ENCODE measurements at places on chromosomes 7 and 10.

DNA sequence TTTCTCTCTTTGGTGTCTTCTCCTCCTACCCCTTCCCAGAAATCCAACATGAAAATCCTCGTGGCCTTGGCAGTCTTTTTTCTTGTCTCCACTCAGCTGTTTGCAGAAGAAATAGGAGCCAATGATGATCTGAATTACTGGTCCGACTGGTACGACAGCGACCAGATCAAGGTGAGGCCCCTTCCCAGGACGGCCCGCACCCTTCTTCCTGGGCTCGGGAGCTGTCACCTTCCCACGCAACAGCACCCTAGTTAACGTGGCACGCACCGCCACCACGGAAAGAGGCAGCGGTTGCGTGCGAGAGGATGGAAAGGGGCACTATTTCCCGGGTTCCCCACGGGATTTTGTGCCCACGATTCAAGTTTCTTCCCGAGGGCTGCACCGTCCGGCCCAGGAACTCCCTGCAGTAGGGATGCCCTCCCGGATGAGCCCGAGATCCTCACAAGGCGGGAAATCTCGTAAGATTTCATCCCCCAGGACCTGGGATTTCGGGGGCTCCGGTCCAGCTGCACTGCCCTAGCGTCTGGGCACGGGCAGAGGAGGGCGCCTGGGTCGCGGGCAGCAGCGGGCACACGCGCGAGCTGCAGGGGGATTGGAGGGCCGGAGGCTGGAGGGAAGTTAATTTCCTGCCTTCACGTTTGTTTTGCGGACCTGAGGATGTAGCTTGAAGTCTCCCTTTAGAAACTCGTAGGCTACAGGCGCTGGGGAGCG lies 834 bp downstream of the TAC1 start:
- no peak for DNase-seq

DNA sequence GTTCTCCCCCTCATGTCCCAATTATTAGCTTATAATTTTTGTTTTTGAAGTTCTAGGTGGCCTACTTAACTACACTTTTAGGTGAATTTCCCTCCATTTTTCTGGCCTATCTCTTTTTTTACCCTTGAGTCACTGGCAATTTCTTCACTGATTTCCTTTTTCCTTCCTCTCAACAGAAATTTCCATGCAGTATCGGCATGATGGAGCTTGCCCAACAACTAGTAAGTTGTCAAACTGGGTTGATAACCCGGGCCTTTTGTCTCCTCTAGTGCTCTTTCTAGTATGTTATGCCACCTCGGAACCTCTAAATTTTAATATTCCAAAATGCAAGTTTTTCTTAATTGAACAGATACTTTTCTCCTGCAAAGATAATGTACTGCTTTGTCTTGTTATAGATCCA lies 147.1 kb downstream of the MLLT10 start:
- DNase-seq = no peak

DNA sequence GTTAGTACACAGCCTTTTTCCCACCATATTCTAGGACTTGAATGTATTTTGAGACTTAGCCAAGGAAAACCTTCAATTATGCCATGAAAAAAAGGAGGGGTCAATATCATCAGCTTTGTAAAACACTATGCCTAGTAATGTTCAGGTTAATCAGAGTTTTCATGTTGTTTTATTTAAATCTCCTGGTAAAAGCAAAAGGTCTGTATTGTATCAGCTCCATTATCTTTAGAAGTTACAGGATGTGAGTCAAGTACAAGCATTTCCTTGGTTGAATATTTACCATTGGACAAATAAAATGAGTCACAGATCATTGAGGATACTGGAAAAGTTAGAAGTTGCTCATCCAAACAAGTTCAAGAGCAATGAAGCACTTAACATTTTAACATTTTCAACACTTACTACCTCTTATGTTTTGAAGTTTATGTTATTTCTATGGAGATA lies 89.9 kb upstream of the CAPZA2 start:
- DNase-seq = no peak

DNA sequence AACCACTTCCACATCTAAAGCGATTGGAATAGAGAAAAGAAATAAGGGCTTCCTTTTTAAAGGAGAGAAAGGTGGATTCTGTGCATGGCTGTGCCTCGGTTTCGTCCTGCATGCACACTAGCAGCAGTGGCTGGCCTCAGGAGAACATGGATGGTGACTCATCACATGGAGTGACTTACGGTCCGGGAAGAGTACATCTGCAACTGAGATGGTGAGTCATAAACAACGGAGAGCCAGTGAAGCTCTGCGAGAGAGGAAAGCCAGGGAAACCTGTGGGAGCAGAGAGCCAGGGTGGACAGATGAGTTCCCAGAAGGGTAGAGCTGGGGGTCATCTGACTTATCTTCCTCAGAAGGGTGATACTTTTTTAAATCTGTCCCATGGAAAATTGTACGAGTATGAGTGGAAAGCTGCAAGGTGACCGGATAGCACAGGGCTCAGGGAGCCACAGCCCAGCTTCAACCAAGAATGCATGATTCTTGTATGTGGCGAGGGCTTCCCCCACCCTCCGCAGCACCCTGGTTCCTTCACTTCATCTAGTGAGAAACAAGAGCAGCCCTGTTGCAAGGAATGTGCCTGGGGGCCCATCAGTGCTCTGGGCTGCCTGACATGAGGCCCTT lies 259.1 kb downstream of the KLF6 start:
- no peak for DNase-seq

- no peak for DNase-seq
Observed at GRCh38 chr10:110458266-110458920, 39.3 kb upstream of the DUSP5 start.

GRCh38 chr10:44368637-44369036 lies 16.3 kb downstream of the CXCL12 start:
- no peak for DNase-seq

- DNase-seq = no peak
Observed at GRCh38 chr7:17660116-17660515, 280.2 kb downstream of the SNX13 start.

GRCh38 chr10:95767884-95768556 lies 12.1 kb downstream of the ENTPD1 start:
- no peak for DNase-seq

DNA sequence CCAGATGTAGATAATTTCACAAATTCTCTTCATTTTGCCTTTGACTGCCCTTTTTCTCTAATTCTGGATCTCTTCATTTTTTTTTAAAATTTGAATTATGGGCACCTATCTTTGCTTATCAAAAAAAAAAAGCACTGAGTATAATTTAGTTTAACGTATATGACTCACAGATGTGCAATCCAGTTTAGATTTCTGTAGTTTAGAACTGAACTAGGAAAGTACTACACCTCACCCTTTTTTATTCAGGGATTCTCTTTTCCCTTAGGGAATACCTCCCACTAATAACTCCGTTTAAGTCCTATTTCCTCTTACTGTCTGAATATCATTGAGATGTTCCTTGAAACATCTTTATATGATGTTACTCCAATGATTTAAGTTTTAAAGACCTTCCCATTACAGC lies 665.0 kb downstream of the MAGI2 start:
- no peak for DNase-seq

GRCh38 chr10:132329565-132330485 lies 2.2 kb upstream of the LRRC27 start:
- DNase-seq = no peak

GRCh38 chr7:147465223-147465622 lies 1125.3 kb upstream of the C7orf33 start:
- no peak for DNase-seq

DNA sequence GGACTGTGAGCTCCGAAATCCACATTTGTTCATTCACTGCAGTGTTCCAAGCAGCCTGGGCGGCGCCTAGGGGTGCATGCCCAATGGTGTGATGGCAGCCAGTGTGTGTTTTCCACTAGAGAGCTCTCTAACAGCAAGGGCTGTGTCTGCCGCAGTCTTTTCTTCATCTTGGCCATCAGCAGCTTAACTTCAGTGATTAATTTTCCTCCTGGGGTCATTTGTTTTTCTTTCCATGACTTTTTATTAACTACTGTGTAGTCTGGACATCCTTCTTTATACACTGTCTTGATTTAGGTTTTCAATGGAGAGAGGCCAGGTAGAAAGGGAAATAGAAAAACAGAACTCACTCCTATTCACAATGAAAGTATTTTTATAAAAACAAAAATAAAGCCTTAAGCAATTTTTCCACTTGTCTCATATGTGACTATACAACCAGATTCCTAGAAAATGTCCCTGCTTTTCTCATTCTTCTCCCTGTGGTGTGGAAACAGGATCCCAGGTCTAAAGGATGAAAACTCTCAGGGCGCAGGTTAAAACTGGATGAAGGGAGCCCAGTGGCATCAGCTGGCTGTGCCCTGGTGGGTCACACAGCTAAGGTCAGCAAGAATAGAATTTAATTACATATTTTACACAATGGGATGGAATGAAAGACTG lies 176.8 kb downstream of the PKD1L1 start:
- DNase-seq = no peak

- no peak for DNase-seq
Observed at GRCh38 chr10:44519361-44519760, 134.5 kb upstream of the CXCL12 start.

GRCh38 chr10:49309691-49310411 lies 10.9 kb downstream of the C10orf71 start:
- DNase-seq = no peak

- DNase-seq = peak; percentile 47
Observed at GRCh38 chr10:63720072-63720537, 198.9 kb downstream of the REEP3 start.

- DNase-seq = no peak
Observed at GRCh38 chr7:134931487-134931886, 54.8 kb upstream of the AGBL3 start.

- no peak for DNase-seq
Observed at GRCh38 chr7:4849390-4849789, 12.4 kb downstream of the PAPOLB start.

DNA sequence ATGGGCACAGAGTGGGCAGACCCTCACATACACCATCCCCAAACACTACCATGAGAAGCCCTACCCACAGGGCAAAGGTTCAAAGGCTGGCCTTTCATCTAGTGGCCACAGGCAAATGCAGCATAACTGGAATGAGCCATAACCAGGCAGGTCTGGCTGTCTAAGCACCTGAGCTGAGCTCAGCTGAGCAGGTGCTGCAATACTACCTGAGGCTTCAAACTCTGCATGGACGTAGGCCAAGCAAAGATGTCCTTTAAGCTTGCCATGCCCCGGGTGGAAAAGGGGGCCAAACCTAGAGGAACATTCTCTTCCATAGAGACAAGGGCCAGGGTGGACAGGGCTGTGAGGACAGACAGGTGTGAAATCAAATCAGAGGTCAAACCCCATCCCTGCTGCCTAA lies 65.3 kb upstream of the CAMK2B start:
- DNase-seq = no peak

DNA sequence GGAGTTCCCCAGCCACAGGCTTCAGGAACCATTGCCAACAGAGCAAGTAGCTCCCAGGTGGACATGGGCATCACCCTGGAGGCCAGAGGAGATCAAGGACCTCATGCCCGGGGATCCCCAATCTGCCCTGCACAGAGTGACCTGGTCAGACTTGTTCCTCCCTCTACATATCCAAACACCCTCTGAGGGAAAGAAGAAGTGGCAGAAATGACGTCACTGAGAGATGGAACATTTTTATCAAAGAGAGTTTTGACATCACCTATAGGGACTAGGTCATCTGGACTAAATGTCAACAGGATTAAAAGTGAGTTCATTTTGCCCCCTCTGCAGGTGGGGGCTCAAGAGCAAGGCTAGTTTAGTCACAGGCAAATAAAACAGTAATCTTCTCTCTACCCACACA lies 273.7 kb downstream of the SKAP2 start:
- DNase-seq = no peak

DNA sequence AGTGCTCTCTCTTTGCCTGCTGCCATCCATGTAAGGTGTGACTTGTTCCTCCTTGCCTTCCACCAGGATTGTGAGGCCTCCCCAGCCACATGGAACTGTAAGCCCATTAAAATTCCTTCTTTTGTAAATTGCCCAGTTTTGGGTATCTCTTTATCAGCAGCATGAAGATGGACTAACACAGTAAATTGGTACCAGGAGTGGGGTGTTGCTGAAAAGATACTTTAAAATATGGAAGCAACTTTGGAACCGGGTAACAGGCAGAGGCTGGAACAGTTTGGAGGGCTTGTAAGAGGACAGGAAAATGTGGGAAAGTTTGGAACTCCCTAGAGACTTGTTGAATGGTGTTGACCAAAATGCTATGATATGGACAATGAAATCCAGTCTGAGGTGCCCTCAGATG lies 63.8 kb upstream of the PPP1R9A start:
- no peak for DNase-seq

- peak; percentile 34 for DNase-seq
Observed at GRCh38 chr10:73931767-73932619, 21.1 kb downstream of the PLAU start.

DNA sequence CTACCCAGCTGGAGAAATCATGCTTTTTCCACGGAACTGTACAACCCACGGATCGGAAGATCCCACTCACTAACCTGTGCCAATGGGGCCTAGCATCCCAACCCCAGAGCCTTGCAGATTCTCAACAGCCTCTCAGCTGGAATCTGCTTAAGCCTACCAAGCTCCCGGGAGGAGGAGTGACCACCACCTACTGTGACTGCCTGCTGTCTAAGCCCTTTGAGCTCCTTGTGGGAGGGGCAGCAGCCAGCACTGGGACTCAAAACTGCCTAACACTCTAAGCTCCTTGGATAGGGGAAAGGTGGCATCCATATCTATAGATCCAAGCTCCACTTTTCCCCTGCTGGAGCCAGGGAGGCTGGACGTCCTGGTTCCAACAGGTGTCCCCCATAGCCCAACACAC lies 254.4 kb upstream of the CNTNAP2 start:
- no peak for DNase-seq

- DNase-seq = peak; percentile 97
Observed at GRCh38 chr10:71773221-71773971, at the start of gene VSIR. Gene VSIR (minus strand): TSS chr10:71773520. CDS start chr10:71773439, 81 bp downstream.

DNA sequence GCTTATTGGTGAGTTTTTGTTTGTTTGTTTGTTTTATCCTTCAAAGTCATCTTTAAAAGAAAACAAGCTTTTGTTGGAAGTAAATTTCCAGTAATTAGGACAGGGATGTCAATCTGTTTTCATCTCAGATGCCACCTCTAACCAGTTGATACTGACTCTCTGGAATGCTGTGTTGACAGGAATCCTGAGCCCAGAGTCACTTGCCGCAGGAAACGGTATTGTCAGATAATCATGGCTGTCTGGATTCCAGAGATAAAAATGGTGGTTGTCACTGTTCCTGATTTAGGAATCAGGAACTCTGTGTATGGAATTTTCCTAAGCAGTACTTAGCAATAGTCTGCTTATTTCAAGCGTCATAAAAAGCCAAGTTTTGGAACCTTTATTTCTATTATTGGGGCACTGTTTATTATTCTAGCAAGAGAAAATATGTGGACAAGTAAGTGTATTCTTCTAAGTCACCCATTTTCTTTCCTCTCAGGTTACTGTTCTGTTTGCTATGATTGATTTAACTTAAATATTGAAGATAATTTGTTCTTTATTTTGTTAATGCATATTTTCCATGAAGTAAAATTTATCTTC lies 39.2 kb downstream of the CDC123 start:
- DNase-seq = no peak
